Activated CD4-positive, alpha-beta T cell treated with anti-CD3 and anti-CD28 coated beads, Interleukin-2, Interleukin-4, amounts not matched to agents 100 ng/mL and 50 ng/mL, durations not matched to agents 16 hours and 8 hours (primary cell): ENCODE measurements at places on chromosomes 3 and 15.

GRCh38 chr3:13544293-13544831, 4.6 kb upstream of the FBLN2 start:
- peak; percentile 56 for DNase-seq

DNA sequence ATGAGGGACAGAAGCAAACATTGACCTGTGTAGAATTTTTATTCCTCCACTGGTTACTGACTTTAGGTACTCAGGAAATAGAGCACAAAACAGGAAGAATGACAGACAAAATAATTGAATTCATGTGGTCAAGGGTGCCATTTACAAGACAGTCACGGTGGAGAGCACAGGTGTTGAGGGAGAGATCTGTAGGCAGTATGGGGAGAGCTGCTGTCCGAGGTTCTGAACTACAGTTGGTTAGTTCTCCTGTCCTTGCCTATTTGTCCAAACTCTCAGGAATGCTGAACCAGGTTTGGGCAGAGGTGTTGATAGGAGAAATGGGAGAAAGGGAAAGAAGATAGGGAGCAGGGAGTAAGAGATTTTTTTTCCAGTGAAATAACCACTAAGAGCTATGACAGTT, 178.5 kb upstream of the ZBTB20 start:
- no peak for DNase-seq

- no peak for DNase-seq
These were observed 58.5 kb downstream of the STARD5 start for GRCh38 chr15:81265256-81265943.

GRCh38 chr15:69781411-69782125, 316.1 kb downstream of the TLE3 start:
- DNase-seq, result no peak

DNA sequence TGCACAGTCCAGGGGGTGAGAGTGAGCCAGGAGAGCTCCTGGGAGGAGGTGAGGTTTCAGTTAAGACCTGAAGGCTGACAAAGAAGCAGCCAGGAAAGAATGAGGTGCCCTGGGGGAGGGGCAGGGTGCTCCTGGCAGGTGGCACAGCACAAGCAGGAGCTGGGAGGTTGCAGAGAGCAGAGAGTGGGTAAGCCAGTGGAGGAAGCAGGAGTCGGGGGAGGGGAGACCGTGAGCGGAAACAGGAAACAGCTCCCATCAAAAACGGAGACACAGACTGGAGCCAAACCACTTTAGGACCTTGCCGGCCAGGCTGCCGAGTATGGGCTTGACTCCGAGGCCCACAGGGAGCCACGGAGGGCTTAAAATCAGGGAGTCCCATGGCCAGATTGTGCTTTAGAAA, 12.1 kb upstream of the FBLN2 start:
- DNase-seq, result no peak

- DNase-seq, result no peak
These were observed 664.2 kb upstream of the CFAP20DC start for GRCh38 chr3:59714066-59714465.

DNA sequence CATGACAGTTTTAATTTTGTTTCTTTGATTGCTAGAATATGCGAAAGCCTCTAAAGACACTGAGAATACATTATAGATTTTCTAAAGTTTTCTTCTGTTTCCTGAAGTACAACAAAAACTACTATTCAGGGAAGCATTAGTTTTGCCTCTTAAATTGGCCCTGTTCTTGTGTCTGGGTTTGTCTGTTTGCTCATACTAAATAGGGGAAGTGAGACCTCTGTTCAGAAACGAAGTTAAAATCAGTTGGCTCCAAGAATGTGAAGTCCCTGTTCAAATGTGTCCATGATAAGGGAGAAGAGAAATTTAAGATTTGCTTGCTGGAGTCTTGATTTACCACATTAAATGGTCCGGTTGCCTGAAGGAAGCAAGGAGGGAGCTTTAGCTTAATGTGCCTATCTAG, 327.3 kb upstream of the GBE1 start:
- DNase-seq, result no peak

DNA sequence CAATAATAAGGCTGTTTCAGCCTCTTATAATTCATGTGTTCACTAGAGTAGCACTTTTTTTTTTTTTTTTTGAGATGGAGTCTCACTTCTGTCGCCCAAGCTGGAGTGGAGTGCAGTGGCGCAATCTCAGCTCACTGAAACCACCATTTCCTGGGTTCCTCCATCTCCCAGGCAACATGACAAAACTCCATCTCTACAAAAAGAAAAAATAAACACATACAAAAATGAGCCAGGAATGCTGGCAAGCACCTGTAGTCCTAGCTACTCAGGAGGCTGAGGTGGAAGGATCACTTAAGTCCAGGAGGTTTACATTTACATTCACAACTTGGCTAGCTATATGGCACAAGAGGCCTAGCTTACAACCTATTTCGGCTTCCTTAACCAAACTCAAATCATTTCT, 6.8 kb downstream of the USP4 start:
- peak; percentile 36 for DNase-seq

GRCh38 chr3:134003066-134003465, 26.7 kb downstream of the SLCO2A1 start:
- no peak for DNase-seq

- no peak for DNase-seq
These were observed 405.5 kb upstream of the CNTN4 start for GRCh38 chr3:1693145-1693544.

DNA sequence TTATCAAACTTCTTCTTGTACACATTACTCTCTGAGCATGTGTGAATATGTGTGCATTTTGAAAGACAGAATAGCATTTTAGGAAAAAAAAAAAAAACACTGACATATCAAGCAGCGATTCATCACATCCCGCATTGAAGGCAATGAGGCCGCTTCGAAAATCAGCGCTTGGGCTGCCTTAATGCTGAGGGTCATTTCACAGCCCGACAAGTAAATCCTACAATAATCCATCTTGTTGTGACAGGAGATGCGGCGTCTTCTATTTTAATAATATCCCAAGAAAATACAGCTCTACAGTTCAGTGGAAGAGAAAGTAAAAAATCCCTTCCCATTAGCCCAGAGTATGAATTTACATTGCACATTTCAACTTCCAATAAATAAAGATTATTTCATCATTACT, 389.2 kb upstream of the GRM7 start:
- no peak for DNase-seq

DNA sequence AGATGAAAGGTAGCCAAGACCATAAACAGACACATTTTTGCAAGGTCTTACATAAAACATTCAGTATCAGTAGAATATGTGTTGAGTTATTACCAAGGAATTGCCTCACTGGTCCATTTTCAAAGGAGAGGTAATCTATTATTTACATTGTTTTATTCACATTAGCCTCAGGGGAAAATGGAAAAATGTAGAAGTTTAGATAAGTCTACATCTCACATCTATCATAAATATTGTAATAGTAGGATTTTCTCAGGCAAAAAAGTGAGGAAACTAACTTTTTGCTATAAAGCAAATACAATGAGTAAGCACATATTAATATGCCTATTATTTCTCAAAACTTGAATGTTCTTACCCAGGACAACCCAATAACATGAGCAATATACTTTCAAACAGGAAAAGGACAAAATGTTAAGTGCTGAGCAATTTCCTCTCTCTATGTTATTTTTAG, 184.6 kb upstream of the AGTR1 start:
- DNase-seq, result no peak

- DNase-seq, result no peak
These were observed 43.9 kb downstream of the MUC4 start for GRCh38 chr3:195767792-195768191.

DNA sequence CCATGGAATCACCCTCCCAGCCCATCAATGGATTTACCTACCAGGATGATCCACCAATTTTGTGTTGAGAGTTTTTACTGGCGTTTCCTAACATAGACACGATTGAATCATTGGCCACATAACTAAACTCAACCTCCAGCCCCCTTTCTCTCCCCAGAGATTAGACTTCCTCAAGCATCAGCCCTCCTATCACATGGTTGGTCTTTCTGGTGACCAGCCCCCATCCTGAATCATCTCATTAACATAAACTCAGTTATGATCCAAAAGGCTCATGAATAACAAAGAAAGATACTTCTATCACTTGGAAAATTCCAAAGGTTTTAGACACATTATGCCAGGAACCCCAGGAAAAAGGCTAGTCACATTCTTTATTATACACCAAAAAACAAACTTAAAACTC, 21.2 kb downstream of the PRKAR2A start:
- no peak for DNase-seq

DNA sequence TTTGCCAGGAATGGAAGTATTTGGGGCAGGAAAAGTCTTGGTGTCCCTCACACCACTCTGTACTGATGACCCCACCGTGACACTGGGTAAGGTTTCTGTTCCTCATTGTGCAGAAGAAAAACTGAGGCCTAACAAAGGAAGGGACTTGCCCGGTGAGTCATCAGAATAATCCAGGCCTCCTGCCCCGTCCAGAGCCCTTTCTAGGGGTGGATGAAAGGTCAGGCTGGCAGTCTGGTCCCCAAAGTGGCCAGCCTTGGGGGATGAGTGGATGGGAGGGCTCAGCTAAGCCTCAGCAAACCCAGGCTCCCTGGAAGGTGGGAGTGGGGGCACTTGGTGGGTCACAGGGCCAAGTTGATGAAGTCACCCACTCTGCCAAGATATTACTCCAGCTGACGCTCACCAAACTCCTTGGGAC, 2.3 kb upstream of the DNAH1 start:
- DNase-seq, result no peak

- DNase-seq, result no peak
These were observed 101.9 kb downstream of the GRM7 start for GRCh38 chr3:6962801-6963200.

- DNase-seq, result no peak
These were observed 23.1 kb upstream of the SKOR1 start for GRCh38 chr15:67801926-67802914.

DNA sequence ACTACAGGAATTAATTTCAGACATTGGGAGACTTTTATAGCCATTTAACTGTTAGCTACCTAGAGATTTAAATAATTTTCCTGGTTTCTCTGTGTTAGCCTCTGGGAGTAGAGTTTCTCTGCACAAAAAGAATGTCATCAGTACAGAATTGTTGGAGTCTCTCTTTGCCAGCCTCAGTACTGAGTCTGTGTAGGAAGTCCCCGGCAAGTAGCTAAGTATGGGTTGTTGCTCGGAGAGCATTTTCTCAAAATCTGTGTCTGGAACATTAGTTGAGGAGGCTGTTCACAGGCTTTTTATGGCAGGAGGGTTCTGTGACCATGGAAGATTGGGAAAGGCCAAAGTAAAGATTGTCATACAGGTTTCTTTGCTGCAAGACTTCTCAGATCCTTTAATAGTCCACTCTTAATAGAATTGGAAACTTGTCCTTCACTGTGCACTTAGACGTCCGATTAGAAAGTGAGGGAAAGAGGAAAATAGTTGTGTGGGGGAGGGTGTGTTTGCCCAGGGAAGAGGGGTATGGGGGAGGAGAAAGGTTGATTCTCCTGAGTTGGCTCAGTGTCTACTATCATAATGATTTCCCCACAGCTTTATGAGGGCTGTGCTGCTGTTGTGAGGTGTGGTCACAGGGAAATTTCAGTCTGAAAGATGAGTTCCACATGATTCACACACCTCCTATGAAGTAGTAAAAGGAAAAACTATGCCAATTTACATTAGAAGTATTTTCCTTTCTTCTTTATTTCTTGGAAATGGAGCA, 207.1 kb downstream of the PTPRG start:
- no peak for DNase-seq

GRCh38 chr3:179546814-179547241, 15.9 kb upstream of the ACTL6A start:
- DNase-seq, result no peak

GRCh38 chr3:155658671-155659261, 86.1 kb downstream of the PLCH1 start:
- no peak for DNase-seq

- no peak for DNase-seq
These were observed 129.9 kb downstream of the RORA start for GRCh38 chr15:61099020-61099810.

DNA sequence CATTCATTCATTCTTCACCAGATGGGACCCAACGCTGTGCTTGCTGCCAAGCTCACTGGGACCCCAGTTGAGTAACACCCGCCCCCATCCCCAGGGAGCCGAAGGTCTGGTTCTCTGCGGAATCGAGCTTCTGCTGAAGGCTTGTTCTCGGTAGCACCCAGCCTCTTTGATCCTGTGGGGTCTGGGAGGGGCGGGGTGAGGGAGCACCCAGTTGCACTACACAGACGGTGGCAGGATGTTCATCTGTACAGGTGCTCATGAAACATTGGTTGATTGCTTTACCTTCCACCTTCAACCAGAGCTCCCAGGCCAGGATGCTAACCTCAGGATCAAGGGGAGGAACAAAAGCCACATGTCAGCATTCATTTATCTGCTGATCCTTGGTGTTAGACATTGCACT, 77.7 kb upstream of the RGMA start:
- no peak for DNase-seq

DNA sequence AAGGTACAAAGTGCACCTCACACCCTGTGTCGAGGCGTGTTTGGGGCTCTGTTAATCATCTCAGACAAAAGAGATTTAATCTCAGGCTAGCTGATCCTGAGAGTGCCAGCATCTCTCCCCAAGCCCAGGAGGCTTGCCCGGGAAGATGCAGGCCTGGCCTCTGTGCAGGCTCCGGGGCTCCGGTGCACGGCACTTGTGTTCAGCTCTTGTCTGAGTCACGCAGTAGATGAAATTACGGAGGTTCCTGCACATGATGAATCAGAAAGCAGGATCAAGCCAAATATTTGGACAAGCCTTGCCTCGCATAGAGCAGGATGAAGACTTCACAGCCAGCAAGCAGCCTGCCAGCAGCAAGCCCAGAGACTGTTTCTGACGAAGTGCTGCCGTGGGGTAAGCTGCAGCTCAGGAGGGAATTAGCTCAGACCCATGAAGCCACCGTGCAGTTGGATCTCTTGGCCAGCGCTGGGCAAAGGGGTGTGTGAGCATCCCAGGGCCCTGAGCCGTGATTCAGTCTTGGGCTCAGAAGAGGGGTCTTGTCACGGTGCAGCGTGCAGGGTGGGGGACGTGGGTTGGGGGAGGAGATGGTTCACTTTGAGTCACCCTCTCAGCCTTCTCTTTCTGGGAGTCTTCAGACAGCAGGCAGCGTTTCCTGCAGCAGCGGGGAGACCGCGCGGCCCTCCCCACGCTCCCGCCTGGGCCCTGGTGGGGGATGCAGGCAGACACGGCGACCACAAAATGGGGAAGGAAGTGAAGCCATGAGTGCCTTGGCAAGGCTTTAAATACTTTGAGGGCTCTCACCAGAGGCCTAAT, 89.2 kb upstream of the MEF2A start:
- no peak for DNase-seq

DNA sequence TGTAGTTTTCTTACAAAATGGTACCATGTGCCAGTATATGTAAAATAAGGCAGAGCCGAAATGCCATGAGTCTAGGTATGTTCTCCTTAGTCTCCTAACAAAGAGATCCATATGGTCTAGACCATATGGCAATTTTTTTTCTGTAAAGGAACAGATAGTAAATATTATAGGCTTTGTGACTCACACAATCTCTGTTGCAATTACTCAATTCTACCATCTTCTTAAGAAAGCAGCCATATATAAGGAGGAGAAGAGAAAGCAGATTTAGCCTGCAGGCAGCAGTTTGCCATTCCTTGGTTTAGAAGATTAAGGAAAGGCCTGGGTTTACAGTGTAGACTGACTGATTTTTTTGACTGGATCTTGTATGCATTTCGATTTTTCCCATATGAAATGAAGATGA, 16.3 kb upstream of the BBX start:
- no peak for DNase-seq
